ENCODE measurements at places on chromosomes 2 and 18. TPM values are rescaled to one million over a fixed set of nuclear protein-coding genes. Genes with fewer than 3 reads are reported as not detected.
A peak's percentile ranks its signal among the peaks of the same experiment; 100 is the strongest.

HSPD1 gene
- polyA plus RNA-seq: 188 TPM

GPR35 gene
- polyA plus RNA-seq: 0.58 TPM

DNA sequence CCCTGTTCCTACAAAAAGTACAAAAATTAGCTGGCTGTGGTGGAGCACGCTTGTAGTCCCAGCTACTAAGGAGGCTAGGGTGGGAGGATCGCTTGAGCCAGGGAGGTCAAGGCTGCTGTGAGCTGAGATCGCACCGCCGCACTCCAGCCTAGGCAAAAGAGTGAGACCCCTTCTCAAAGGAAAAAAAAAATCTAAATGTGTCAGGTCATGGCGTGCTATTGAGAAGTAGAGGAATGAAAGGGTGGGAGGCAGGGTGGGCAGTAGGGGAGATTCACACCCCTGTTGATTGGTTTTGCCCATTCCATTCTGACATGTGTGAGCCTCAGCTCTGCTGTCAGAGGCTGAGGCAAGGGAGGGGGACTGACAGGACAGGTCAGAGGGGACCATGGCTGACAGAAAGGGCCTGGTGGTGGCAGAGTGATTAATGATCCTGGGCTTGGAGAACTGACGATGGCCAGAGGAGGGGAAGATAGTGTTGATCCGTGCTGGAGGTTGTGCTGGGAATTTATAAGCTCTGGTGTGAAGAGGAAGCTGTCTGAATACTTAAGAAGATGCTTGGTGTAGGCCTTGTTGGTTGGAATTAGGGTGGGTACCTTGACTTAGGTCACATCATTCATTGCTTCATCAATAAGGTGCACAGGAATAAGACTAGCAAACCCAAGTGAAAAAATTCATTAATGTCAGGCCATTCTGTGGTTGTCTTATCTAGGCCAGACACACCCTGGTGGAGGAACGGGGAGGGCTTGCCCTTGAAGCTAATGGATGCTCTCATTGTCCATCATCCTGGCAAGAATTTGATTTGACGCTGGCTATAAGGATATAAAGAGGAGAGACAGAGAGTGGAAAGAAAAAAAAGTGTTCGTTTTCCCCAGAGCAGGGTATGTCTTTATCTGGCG is 19.1 kb upstream of the SMARCAL1 start:
- no peak for DNase-seq

RAB6C gene
- 0.06 TPM for polyA plus RNA-seq

AUP1 gene
- 123 TPM for polyA plus RNA-seq

GRCh38 chr18:35917043-35917442 is 55.4 kb upstream of the RMP24 start:
- DNase-seq: no peak

GRCh38 chr2:239062743-239063142 is 214.9 kb downstream of the TWIST2 start:
- DNase-seq: peak; percentile 44

DNA sequence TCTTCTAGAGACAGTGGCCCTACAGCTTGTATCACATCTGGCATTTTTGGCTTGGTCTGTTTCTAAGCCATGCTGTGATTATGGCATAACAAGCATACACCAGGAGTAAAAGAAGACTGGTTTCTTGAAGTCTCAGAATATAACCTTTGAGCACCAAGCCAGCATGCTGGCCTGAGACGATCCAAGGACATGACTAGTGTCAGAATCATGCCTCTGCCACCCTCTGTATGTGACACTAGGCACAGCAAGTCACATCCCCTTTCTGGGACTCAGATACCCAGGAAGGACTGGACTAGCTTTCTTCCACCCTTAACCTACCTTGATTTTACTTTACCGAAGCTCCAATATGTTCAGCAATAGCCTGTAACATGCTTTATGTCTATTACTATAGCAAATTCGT is 345.5 kb downstream of the SETBP1 start:
- DNase-seq: no peak

LIMS3 gene
- 2.5 TPM for polyA plus RNA-seq

STAT4 gene
- 0.38 TPM for polyA plus RNA-seq

DNA sequence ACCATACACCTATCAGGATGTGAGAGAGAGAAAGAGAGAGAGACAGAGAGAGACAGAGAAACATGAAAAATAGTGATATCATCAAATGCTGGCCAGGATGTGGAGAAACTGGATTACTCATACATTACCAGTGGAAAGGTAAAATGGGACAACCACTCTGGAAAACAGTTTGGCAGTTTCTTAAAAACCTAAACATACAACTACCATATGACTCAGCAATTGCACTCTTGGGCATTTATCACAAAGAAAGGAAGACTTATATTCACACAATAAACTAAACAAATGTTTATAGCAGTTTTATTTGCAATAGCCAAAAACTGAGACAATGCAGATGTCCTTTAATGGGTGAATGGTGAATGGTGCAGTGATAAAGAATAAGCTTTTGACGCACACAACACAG is 29.1 kb downstream of the SLC4A3 start:
- no peak for DNase-seq

OTOS gene
- polyA plus RNA-seq: 0.20 TPM

DNA sequence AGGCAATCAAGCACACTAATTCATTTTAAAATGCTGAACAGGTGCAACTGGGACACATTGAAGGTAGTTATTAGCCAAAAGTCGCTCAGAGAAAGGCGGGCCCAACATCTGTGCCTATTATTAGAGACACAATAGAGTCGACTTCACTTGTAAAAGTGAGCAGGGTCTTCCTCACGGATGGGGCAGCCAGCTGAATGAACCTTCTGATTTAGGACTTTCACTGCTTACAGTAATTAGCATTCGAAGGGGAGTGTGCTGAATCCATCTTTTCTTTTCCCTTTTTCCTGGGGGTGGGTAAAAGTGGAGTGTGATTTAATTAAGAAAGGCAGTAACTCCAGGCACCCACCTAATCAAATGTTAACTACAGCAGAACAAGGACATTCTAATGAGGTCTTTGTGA is 677.7 kb downstream of the DCDC2C start:
- no peak for DNase-seq

- DNase-seq: no peak
Observed at GRCh38 chr2:60364491-60364890, 189.0 kb downstream of the BCL11A start.

- no peak for DNase-seq
Observed at GRCh38 chr2:237857791-237858190, 1.6 kb upstream of the RAMP1 start.

DNA sequence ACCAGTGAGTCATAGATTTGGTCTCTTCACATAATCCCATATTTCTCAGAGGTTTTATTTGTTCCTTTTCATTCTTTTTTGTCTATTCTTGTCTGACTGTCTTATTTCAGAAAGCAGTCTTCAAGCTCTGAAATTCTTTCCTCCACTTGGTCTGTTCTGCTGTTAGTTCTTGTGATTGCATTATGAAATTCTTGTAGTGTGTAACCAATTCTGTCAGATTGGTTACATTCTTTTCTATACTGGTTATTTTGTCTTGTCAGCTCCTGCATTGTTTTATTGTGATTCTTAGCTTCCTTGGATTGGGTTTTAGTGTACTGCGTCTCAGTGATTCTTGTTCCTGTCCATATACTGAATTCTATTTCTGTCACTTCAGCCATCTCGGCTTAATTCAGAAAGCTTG is 18.6 kb downstream of the EHBP1 start:
- no peak for DNase-seq

DNA sequence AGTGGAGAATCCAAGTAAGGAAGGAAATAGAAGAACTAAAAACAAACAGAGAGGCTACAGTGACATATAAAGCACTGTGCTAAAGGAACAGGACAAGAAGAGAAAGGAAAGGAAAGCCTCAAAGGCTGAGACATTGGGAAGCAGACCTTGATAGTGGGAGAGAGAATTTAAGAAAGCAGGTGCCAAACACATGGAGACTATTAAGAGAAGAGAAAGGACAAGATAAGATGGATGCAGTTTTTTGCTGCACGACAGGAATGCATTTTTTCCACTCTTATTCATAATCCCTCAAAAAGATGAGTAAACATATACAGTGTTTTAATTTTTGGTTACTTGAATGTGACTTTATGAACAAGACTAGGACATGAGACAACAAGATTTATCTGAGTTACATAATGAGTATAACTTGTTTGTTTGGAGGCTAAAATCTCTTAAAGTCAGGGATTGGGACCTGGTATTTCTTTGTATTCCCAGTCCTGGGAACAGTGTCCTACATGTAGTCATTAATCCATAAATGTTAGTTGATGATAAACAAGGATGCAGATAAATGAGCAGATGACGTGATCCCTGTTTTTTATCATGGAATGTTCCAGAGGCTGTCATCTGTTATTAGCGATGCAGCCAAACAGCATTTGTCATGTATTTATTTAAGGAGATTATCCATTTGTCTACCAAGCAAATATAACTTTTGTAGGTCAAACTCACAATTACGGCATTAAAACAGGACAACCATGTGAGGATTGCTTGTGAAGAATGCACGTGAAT is 141.7 kb downstream of the DNER start:
- DNase-seq: no peak

DNA sequence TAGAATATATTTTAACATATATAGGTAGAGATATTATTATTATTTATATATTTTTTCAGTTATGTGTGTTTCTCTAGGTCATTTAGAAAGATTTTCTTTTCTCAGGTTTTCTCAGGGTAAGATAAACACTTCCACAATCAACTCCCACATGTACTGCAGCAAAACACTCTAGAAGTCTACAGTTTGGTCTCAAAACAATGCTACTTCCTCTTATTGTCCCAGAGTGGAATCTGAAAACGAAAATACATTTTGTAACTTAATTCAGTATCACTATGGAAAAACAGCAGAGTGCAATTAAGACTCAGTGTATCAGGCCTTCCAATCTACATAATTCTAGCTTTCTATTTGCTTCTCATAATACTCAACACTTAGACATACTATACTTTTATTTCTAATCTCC is 190.1 kb upstream of the SLC35G4 start:
- DNase-seq: no peak

GRCh38 chr2:21664083-21664482 is 540.3 kb downstream of the TDRD15 start:
- DNase-seq: no peak

PLCL1 gene
- 7.5 TPM for polyA plus RNA-seq

MAP4K3 gene
- polyA plus RNA-seq: 23.8 TPM

GRCh38 chr2:119069781-119070180 is 88.8 kb downstream of the C1QL2 start:
- no peak for DNase-seq

GRCh38 chr2:180722551-180723239 is 257.7 kb upstream of the UBE2E3 start:
- no peak for DNase-seq

TUBA3E gene
- polyA plus RNA-seq: 0.01 TPM

CASP10 gene
- polyA plus RNA-seq: 0.90 TPM

GRCh38 chr2:195534971-195535370 is 122.1 kb upstream of the SLC39A10 start:
- DNase-seq: no peak

TMEM178A gene
- polyA plus RNA-seq: 0.14 TPM

RNASEH1 gene
- 45.6 TPM for polyA plus RNA-seq

- no peak for DNase-seq
Observed at GRCh38 chr2:226707499-226707898, 92.1 kb downstream of the IRS1 start.

DNA sequence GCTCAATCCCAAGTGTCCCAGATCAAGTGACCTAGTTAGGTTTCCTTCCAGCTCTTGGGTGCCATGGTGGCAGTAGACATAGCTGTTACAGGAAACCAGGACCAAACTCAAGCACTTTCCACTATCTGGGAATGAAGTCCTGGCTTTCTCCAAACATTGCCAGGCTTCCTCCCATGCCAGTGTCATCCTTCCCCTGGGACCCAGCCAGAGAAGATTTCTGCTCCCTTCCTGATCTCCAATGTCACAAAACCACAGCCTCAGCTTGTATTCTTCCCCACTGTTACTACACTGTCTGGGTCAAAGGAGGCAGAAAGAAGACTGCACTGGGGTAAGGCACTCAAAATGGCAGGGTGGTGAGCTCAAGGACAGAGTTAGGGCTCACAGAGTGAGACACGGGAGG is 347.1 kb downstream of the TNS1 start:
- DNase-seq: no peak

GRCh38 chr2:63827749-63828148 is 13.9 kb upstream of the UGP2 start:
- no peak for DNase-seq

GRCh38 chr2:225010804-225011203 is 31.5 kb downstream of the DOCK10 start:
- no peak for DNase-seq

GRCh38 chr2:11348209-11348749 is 3.8 kb upstream of the ROCK2 start:
- DNase-seq: peak; percentile 21

FRZB gene
- polyA plus RNA-seq: 2.7 TPM

DNA sequence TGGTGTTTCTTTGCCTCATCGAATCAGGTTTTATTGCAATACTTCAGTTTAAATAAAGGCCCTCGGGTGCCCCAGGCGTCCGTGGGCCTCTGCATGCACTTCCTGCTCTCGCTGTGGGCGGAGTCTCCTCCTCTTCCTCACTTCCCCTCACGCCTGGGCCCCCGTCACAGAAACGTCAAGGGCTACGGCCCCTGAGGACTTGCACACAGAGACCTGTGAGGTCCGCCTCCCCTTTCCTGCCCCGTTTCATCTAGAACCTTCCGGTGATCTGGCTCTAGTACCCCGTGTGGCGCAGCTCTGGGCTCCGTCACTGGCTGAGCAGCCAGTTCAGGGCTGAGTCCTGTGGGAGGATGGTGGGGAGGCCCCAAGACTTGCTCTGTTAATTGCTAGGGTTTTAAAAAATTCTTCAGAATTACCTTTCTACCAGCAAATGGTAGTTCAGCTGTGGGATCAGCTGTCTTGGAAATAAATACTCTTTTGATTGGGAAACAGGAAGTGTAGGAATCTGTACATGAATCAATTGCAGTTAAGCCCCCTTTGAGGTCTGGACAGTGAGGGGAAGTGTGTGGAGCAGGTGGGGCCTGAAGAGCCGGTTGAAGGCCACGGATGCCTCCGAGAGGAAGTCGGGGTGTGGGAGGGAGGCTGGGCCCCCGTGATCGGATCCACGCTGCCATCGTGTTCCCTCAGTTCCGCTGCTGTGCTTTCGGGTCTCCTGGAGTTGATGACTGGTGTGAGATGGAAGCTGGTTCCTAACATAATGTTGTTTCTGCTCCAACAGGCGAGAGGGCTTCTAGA is 10.2 kb downstream of the NFATC1 start:
- no peak for DNase-seq

DNA sequence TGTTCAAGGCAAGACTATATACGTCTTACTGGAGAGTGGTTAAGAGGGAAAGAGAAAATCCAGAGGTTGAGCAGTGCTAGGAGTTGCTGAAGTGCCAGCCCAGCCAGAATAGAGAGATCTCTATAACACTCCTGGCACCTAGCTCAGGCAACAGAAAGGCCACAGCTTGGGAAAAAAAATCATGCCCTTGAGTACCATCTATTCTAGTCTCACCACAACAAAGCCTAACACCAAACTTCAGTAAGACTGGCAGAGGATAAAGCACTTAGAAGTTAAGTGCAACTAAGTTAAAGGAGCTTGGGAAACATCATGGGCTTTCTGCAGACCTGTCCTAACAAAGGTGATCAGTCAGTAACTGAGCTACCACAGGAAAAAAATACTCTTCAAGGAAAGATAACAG is 24.2 kb downstream of the INO80C start:
- DNase-seq: no peak

DNA sequence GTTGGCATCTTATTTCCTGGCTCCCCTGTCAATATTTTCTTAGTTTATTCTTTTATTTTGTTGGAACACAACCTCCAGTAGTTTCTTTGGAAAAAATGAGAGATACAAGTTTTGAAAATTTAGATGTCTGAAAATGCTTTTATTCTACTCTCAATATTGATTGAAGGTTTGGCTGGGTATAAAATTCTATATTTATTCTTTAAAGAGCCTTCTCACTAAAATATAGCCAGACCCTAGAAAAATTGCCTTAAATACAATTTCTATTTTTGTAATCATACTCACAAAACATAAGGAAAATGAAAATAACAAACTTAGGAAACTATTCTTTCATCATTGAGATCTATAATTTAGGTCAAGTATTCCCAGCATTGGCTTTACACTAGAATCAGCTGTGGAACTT is 103.7 kb downstream of the CYP26B1 start:
- no peak for DNase-seq

All from psoas muscle (tissue), 8 donors.